Amniotic stem cell (primary cell): ENCODE measurements at places on chromosomes 12 and 14.

GRCh38 chr12:57261428-57261865, 10.5 kb upstream of the STAC3 start:
- no peak for DNase-seq

DNA sequence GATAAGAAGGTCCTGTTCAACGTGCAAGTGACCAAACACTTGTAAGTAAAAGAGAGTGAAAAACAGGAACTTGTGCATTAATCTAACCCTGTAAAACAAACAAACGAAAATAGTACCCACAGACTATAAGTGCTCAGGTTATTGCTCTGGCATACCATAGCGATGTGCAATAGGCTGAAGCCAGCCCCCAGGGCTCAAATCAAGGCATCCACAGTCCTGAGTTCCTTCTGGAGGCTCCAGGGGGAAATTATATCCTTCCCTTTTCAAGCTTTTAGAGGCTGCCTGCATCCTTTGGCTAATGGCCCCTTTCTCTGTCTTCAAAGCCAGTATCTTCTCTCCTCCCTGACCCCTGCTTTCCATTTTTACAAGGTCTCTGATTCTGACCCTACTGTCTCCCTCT, 8.1 kb upstream of the CMAS start:
- DNase-seq: no peak

DNA sequence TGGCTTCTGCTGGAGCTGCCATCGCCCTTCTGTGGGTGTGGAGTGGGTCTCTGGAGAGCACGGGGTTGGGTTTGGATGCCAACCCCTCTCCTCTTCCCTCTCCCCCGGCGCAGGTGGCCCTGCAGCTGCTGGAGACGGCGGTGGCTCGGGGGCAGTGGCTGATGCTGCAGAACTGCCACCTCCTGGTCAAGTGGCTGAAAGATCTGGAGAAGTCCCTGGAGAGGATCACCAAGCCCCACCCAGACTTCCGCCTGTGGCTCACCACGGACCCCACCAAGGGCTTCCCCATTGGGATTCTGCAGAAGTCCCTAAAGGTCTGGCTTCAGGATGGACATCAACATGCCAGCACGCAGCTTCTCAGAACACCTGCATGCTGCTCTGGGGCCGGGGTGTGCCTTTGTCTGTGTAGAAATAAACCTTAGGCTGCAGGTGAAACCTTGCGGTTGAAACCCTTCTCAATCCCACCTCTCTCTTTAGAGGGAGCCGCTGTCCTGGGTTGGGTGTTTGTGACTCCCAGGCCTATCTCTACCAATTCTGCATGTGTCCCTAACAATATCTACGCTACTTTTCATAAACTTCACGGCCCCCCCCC, 44.3 kb downstream of the CCDC92 start:
- no peak for DNase-seq

GRCh38 chr14:44863271-44863670, 98.5 kb downstream of the KLHL28 start:
- DNase-seq: no peak

GRCh38 chr12:106794369-106794768, 19.9 kb downstream of the RIC8B start:
- DNase-seq: no peak

DNA sequence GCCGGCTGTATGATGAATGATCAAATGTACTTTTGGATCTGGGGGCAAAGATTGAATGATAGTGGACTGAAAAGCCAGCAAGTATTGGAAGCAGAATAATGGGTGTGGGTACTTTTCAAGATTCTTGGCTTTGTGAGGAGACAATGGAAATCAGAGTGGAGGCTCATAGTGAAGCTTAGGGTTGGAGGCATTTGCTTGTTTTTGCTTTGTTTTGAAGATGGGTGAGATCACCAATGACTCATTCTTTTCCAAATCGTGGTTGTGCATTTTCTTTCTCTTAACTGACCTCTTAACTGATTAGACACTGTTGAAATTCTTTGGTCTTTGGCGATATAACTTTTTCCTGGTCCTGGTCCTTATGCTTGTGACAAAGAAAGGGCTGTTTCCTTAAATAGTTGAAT, 54.4 kb downstream of the PELI2 start:
- DNase-seq: peak; percentile 43

GRCh38 chr14:65731933-65732506, 319.5 kb downstream of the FUT8 start:
- DNase-seq: no peak

- no peak for DNase-seq
These were observed 37.1 kb downstream of the LMO3 start for GRCh38 chr12:16568873-16569272.

DNA sequence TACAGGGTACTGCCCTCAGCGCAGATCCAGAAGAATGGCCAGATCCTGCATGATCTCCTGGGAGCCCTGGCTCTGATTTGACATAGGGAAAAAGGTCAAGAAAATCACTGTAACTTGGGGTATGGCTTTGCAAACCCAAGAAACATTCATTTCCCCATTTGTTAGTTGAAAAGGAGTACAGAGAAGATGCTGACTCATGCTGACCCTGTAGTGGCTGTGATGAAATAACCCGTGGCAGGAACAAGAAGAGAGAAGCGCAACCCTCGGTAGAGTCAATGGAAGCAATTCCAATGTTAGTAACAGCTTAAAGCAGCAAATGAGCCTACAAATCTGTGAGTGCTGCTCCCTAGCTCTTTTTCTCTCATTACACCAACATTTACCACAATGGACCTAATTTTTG, 281.6 kb upstream of the NPAS3 start:
- DNase-seq: no peak

GRCh38 chr14:29222006-29222405, 455.4 kb downstream of the FOXG1 start:
- DNase-seq: no peak

DNA sequence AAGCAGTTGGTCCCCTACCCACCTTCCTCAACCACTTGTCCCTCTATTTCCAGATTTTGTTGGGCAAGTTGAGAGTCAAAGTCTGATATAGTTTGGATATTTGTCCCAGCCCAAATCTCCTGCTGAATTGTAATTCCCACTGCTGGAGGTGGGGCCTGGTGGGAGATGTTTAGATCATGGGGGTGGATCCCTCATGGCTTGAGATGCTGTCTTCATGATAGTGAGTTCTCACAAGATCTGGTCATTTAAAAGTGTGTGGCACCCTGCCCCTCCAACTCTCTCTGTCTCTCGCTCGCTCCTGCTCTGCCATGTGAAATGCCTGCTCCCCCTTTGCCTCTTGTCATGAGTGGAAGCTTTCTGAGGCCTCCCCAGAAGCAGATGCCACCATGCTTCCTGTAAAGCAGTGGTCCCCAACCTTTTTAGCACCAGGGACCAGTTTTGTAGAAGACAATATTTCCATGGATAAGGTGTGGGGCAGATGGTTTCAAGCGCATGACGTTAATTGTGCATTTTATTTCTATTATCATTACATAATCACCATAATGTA, 37.3 kb upstream of the BCL11B start:
- DNase-seq: no peak

DNA sequence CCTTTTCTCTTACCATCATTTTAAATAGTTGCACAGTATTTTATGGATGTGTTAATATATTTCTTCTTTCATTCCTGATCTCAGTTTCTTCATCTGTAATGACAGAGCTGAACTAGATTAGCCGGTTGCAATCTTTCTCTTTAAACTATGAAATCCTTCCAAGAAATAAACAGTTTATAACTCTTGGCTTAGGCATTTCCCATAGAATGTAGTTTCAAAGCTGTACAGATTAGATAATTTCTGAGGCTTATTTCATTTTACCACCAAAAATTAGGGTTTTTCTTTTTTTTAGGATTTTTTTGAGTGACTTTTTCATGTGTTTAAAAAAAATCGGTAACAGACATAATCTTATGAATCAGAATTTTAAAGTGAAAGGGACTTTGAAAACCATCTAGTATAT, 144.0 kb downstream of the RAD51B start:
- no peak for DNase-seq

GRCh38 chr12:38391007-38391406, 74.4 kb downstream of the ALG10B start:
- no peak for DNase-seq

- no peak for DNase-seq
These were observed 80.4 kb downstream of the EEA1 start for GRCh38 chr12:92848740-92849139.

GRCh38 chr12:126667339-126667738, 1599.6 kb upstream of the TMEM132C start:
- DNase-seq: no peak

GRCh38 chr12:46970636-46971035, 108.8 kb upstream of the PCED1B start:
- DNase-seq: no peak

GRCh38 chr14:97638864-97639263, 841.7 kb downstream of the VRK1 start:
- DNase-seq: no peak

DNA sequence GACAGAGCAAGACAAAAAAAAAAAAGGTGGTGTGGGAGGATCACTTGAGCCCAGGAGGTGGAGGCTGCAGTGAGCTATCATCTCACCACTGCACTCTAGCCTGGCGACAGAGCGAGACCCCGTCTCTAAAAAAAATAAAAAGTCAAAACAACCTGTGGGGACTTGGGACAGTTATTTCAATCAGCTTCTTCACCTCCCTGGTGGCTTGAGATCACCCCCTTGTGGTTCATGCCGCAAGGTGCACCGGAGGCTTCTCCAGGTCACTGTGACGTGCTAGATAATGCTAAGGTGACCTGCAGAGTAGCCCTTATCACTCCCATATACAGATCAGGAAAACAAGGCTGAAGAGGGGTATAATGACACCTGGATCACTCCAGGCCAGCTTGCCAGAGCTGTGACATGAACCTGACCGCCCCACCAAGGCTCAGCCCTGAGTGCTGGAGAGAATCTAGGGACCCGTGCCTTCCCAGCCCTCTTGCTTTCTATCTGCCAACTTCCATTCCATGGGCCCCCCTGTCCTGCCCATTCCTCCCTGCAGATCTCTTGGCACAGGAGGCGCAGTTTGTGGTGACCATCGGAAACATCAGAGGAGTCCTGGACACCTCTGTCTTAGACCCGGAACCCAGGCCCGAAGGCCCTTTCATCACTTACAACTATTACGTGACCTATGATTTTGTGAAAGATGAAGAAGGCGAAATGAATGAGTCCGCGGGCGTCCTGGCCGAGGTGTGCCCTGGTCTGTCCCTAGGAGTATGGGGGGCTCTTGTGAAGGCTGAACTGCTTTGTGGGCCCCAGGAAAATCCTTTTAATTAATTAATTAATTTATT, 8.1 kb downstream of the LRRC43 start:
- no peak for DNase-seq

DNA sequence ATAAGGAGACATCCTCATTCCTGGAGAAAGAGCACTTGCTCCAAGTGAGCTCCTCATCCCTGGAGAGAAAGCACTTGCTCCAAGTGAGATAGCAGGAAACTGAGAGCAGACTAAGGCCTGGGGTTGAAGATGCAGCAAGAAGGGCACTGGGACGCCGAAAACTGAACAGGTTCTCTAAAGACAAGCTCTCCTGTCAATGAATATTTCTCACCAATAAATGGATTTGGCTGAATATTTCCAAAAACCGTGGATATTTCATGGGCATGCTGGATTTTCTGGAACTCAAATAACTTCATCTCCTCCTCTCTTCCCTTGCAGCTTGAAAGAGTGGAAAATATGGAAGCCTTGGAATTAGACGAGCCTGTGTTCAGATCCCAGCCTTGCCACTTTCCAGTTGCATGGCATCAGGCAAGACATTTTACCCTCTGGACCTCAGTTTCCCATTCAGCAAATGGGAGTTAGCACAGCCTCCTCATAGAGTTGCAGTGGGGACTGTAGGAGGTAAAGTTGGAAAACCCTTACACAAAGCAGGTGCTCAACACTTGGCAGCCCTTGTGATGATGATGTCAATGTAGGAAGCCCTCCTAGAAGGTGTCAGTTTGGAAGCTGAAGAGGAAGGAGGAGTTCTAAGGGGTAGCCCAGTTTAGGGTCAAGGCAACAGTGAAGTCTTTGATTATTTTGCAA, 4.4 kb upstream of the KRT76 start:
- DNase-seq: no peak

- DNase-seq: no peak
These were observed 241.9 kb upstream of the FLRT2 start for GRCh38 chr14:85288041-85288440.

DNA sequence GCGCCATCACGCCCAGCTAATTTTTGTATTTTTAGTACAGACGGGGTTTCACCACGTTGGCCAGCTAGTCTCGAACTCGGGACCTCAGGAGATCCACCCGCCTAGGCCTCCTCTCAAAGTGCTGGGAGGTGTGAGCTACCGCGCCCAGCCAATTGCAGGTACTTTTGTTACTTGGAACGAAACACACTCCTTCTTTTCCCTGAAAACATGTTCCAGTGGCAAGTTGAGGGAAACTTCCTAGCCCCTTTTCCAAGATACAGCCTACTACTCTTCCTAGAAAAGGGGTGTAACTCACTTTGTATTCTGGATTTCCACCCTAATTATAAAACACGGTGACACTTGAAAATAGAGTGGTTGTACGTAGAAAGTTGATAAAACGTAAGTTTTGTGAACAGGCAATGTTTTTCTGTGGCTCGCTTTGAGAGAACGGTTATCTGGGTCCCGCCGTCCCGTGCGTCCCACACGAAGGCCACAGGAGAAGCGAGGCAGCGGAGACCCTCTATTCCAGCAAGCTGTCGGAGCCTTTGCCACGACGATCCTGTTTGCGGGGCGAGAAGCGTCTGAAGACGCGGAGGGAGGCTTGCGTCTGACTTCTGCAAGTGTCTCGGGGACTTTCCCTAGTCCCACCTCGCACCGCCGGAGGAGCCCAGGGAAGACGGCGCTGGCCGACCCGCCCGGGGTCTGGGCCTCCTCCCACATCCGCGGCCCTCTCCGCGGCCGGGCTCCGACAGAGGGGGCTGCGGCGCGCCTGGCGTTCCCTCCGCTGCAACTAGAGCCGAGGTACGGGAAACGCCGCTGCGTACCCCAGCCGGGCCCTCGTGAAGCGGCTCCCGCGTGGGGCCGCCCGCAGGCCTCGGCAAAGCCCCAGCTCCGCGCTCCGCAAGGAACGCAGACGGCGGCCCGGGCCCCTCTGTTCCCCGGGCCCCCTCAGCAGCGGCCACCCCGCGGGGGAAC, 745 bp downstream of the CDCA4 start:
- no peak for DNase-seq

GRCh38 chr14:102213470-102213869, 73.8 kb downstream of the WDR20 start:
- no peak for DNase-seq

DNA sequence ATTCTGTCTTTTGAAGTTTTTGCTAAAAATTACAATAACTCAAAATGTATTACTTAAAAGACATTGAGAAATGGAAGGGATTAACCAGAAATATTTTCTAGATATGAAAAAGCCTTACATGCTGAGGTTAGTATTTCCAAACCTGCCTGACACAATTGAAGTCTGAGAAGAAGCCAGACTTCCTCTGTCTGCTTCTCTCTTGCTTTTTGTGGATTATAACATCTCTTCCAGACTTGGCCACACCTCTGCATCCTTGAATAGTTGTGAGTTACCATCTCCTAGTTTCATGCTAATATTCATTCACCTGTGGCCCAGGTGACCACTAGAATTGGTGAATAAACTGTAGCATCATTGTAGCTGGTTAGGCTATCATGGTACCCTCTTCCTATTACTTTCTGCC, 497.6 kb downstream of the SLC16A7 start:
- DNase-seq: no peak

- no peak for DNase-seq
These were observed 119.6 kb downstream of the GCH1 start for GRCh38 chr14:54782751-54783659.
